Muscle of arm (tissue), 14 donors: ENCODE measurements at places on chromosomes 2 and 18. TPM values are rescaled to one million over a fixed set of nuclear protein-coding genes. Genes with fewer than 3 reads are reported as not detected.

DNA sequence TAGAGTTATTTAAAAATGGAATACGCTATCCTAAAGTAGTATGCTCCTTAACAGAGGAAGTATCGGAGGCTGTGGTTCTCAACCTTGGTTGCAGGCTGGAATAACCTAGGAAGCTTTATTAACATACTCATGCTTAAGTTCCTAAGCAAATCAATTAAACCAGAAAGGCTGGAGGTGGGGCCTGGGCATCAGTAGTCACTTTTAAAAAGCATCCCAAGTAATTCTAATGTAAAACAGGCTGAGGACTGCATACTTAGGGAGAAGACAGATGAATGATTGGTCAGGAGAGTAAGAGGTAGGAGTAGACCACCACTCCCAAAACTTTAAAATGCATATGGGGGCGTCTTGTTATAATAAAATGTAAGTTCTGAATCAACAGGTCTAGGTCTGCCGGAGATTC is 15.3 kb downstream of the ACAA2 start:
- DNase-seq = no peak

DNA sequence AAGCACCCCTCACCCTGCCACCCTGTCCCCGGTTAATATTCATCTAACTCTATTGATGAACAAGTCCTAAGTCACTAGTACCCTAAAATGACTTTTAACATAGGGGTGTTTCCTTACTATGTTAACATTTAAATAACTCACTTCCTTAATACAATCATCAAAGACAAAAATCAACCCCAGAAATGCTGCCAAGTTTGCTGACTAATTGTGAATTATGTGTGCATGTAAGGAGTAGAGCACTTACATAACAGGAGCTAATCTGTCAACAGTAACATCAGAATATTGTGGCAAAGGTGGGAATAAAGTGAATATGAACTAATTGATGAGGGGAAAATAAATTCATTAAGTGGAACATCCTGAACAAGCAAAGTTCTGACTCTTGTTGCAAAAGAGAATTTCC is 81.4 kb upstream of the ERBB4 start:
- no peak for DNase-seq

DNA sequence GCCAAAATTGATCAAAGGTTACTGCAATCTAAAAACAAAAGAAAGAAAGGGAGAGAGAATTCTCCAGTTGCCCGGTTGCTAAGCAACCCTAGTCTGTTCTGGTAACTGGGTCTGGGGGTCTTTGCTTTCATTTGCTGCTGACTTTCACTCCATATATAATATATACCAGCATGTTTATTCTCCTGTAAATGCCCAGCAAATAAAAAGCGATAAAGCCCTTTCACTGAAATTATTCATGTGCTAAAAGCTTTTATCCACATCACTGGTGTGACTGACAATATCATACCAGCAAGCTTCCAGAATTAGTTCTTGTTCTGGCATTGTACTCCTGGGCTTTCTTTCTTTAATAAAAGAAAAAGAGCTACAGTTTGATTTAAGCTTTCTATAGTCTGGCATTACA is 75.5 kb upstream of the ST8SIA3 start:
- DNase-seq = no peak

- DNase-seq = no peak
These were observed 157.0 kb downstream of the MGAT5 start for GRCh38 chr2:134410831-134411231.

DNA sequence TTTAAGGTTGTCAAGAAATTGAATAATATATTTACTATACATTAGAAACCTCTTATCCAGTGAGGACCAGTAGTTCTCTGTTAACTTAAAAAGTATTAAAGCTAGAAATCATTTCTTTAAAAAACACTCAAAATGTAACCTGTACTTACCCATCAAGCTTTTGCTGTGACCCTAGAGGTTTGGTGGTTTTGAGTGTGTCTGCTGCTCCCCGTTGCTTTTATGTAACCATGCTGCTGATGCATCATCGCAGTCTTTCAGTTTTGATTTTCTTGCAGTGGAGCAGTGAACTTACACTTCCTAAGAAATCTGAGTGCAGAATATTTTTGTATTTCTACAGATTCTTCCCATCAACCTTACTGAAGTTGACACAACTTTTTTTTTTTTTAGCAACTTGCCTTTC is 34.2 kb downstream of the MRPS9 start:
- no peak for DNase-seq

- no peak for DNase-seq
These were observed 23.4 kb downstream of the HNRNPA3 start for GRCh38 chr2:177235855-177236437.

- no peak for DNase-seq
These were observed 13.2 kb upstream of the ATP6V1B1 start for GRCh38 chr2:70922235-70923234.

GRCh38 chr18:78073275-78073674 is 823.6 kb downstream of the GALR1 start:
- DNase-seq = peak; percentile 19

- no peak for DNase-seq
These were observed 81.6 kb upstream of the NFU1 start for GRCh38 chr2:69518841-69519240.

- DNase-seq = no peak
These were observed 34.4 kb upstream of the PDIA6 start for GRCh38 chr2:10847008-10847407.

DNA sequence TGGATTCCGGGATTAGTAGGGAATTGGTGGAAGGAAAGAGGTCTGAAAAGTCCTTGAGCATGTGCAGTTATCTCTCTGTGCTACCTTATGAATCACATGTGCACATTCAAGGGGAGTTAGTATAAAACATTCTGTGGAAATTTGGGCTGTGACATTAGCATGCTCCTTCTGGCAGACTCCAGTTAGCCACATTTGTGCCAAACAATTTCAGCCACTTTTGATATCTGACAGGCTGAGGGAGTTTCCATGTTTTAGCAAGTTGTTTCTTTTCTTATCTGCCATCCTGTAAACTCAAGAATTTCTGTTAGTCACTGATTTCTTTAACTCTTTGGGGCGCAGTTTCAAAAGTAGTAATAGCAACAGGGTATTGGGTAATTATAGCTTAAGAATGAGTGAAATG is 28.3 kb upstream of the GYPC start:
- DNase-seq = no peak

DNA sequence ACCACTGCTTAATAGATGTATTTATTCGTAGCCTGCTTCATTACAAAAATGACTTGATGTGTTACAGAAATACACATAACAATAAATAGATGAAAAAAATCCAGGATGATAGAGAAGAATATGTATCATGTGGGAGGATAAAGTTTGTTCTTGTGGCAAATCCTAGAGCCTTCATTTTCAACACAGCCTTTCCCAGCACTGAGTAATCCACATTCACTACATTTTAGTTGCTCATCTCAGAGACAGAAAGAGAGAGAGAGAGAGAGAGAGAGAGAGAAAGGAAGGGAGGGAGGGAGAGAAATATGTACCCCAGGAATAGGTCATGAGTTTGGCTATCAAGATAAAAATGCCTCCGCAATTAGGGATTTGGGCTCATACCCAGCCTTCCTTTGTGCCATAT is 144.3 kb downstream of the RBMS1 start:
- DNase-seq = no peak

GRCh38 chr2:69453475-69454129 is 16.4 kb upstream of the NFU1 start:
- DNase-seq = no peak

GRCh38 chr2:82320296-82320695 is 2015.7 kb upstream of the LRRTM1 start:
- peak; percentile 7 for DNase-seq

DNA sequence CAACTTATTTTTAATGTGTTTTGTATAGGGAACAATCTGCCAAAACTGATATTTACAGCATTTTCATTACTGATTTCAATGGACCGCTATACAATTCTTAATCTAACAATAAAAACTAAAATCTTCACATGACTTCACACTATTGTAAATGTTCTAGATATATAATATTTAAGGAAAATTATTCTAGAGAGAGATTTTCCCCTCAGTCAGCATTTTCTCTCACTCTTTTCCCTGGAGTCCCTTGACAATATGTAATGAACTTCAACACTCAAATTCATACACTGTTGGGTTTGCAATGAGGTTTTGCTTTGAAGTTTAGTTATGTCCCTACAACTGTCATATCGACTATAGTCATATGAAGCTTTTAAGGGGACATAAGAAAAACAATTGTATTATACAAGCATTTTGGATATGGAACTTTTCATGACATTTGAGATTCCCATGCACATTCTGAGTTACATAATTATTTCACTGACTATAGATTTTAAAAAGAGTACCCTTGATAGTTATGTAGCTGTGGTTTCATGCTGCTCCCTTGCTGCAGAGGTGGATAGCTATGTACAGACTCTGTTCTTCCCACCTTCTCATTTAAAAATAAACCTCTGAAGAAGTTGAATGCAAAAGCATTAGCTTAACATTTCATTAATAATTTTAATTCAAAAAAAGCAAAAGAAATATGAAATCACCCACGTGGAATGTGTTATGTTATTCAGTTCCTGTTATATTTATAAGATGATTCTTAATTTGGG is 338.5 kb downstream of the AKAIN1 start:
- no peak for DNase-seq

GRCh38 chr2:197993363-197993762 is 189.0 kb downstream of the PLCL1 start:
- DNase-seq = no peak

DNA sequence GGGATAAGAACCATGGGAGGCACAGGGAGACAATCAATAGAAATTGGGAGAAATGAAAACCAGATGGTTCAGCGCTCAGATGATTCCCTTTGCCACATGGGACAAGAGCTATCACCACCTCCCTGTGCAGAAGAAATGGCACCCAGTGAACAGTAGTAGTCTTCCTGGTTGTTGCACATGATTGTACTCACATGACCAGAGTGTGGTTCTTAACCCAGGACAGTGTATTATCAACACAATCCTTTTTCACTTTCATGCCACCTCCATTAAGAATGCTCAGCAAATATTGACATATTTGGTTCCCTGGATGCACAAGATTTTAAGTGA is 149.0 kb upstream of the SH3BP4 start:
- DNase-seq = no peak

GRCh38 chr2:9300214-9300613 is 93.6 kb downstream of the ASAP2 start:
- no peak for DNase-seq

DNA sequence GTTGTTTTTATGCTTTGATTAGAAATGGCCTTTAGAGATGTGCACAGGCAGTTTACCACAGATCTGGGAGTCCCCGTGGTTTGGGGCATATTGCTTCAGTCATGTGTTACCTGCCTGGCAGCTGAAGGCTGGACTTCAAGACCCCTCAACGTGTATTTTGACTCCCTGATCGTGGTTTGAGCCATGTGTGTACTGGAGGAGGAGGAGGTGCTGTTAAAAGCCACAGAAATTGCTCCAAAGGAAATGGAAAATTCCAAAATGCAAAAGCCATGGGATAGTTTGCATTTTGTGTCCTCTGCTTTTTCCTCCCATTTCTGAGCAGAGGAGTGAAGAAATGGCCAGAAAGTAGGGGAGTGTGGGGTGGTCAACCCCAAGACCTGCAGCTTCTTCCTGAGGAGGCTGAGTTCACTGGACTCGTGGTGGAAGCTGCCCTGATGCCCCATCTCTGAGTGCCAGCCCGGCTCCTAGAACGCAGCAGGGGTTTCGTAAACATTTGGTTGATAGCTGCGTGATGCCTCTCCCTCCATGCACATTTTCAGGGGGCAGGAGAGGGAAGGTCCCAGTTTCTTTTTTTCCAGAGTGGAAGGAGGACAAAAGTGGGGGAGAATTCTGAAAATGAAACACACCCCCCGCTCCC is 45.7 kb downstream of the ITGB1BP1 start:
- DNase-seq = no peak

CXCR2 gene
- 0.41 TPM for polyA plus RNA-seq

CLEC4F gene
- 0.33 TPM for polyA plus RNA-seq

SERPINB2 gene
- 146 TPM for polyA plus RNA-seq

VWC2L gene
- polyA plus RNA-seq = not detected

HSBP1L1 gene
- polyA plus RNA-seq = 3.5 TPM

PSMA8 gene
- polyA plus RNA-seq = not detected

DTNA gene
- 103 TPM for polyA plus RNA-seq

PHOSPHO2 gene
- 6.3 TPM for polyA plus RNA-seq

NCKAP5 gene
- 6.6 TPM for polyA plus RNA-seq

ARHGEF33 gene
- polyA plus RNA-seq = 1.9 TPM

CELF4 gene
- 1.8 TPM for polyA plus RNA-seq
